ENCODE measurements at places on chromosomes 3 and 15. TPM values are rescaled to one million over a fixed set of nuclear protein-coding genes. Genes with fewer than 3 reads are reported as not detected.

GABRA5 gene
- total RNA-seq: 15.5 TPM

NCK1 gene
- total RNA-seq: 28.4 TPM

REC114 gene
- total RNA-seq: not detected

P2RY1 gene
- 59.8 TPM for total RNA-seq

KBTBD13 gene
- total RNA-seq: not detected

SERPINI2 gene
- 2.5 TPM for total RNA-seq

CIP2A gene
- total RNA-seq: 47.8 TPM

PLA2G4E gene
- total RNA-seq: not detected

GRK7 gene
- total RNA-seq: not detected

PIERCE2 gene
- 3.8 TPM for total RNA-seq

ATP2B2 gene
- 0.35 TPM for total RNA-seq

CPEB1 gene
- 9.4 TPM for total RNA-seq

TNNC1 gene
- 6.5 TPM for total RNA-seq

TLE3 gene
- total RNA-seq: 55.7 TPM

CFAP20DC gene
- total RNA-seq: 11.4 TPM

AHSG gene
- not detected for total RNA-seq

CHRNA5 gene
- total RNA-seq: 26.2 TPM

FBXL22 gene
- not detected for total RNA-seq

GOLGA8K gene
- total RNA-seq: not detected

FETUB gene
- not detected for total RNA-seq

GPR15 gene
- not detected for total RNA-seq

SUMF1 gene
- total RNA-seq: 15.8 TPM

MAP1A gene
- total RNA-seq: 2.0 TPM

MINDY2 gene
- 40.3 TPM for total RNA-seq

RBMS3 gene
- total RNA-seq: 5.5 TPM
